ENCODE measurements at places on chromosomes 4 and X.

- DNase-seq, result no peak
Measured at GRCh38 chr4:37317104-37317643, 72.6 kb downstream of the NWD2 start.

GRCh38 chr4:1540601-1541375 is 134.5 kb upstream of the NKX1-1 start:
- DNase-seq, result no peak

GRCh38 chr4:72900952-72901351 is 168.6 kb downstream of the COX18 start:
- DNase-seq, result no peak

- DNase-seq, result no peak
Measured at GRCh38 chr4:19577097-19577496, 674.6 kb upstream of the SLIT2 start.

GRCh38 chr4:2076908-2077536 is 17.9 kb downstream of the NAT8L start:
- DNase-seq, result no peak

- no peak for DNase-seq
Measured at GRCh38 chrX:149837639-149838038, 43.3 kb upstream of the MAGEA8 start.

- DNase-seq, result no peak
Measured at GRCh38 chrX:16785247-16786138, 773 bp upstream of the TXLNG start.

- peak; percentile 30 for DNase-seq
Measured at GRCh38 chr4:56668267-56668666, 12.8 kb downstream of the HOPX start.

- DNase-seq, result no peak
Measured at GRCh38 chrX:123854329-123854728, 5.5 kb upstream of the XIAP start.

- DNase-seq, result no peak
Measured at GRCh38 chrX:10233173-10233572, 76.4 kb downstream of the CLCN4 start.

- no peak for DNase-seq
Measured at GRCh38 chr4:25178838-25179261, 18.6 kb upstream of the SEPSECS start.

DNA sequence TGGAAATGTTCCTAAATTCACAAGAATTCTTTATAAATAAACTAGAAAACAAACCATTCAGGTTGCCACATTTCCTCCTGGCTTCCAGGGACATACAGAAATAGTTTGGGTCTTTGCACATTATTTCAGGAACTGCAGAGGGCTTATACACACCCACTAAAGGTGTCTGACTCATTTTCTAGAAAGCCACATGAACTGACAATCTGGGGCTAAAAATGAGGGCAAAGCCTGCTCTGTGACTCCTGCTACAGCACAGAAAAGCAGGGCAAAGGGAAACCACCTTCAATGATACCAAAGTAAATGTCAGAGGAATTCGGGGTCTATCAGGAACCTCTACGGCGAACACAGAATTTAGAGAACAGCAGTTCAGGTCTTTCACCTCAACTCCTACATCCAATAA is 112.2 kb upstream of the MAP3K15 start:
- DNase-seq, result no peak

GRCh38 chr4:8055206-8055605 is 103.4 kb downstream of the ABLIM2 start:
- DNase-seq, result no peak

GRCh38 chrX:142680038-142680437 is 345.7 kb upstream of the SPANXN4 start:
- DNase-seq, result no peak

DNA sequence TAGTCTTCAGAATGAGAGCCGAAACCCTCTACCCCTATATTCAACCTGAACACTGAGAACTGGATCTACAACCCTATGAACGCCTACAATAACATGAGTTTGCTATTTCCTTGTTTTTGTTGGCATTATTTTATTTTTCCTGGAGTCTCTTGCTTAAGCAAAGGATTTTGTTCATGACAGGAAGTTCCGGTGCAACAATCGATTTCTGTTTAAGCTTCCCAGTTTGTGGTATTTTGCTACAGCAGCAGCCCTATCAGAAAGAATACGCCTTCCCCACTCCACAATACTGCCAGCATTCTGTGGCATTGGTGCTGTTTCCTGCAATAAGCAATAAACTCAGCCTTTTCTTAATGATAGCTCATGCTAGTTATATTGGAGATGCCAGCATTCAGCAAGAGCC is 60.9 kb downstream of the NPY5R start:
- no peak for DNase-seq

DNA sequence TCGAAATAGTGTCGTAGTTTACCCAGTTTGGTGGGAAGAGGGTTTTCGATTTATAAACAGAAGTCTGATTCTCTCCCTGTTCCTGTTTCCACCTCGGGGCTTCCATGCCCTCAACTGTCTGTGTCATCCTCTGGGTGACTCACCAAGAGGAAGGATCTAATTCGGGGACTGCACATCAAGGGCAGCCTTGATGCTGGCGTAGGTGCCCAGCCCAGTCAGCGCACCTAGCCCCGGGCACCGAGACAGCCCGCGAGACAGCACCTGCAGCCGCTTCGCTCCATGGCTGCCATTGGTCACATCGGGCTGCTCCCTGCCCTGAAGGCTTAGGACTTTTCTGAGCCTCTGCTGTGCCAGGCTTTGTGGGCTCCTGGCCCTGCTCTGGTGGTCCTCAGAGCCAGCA is 7.7 kb downstream of the ABCD1 start:
- DNase-seq, result no peak

- no peak for DNase-seq
Measured at GRCh38 chr4:13640149-13640940, 12.8 kb upstream of the BOD1L1 start.

DNA sequence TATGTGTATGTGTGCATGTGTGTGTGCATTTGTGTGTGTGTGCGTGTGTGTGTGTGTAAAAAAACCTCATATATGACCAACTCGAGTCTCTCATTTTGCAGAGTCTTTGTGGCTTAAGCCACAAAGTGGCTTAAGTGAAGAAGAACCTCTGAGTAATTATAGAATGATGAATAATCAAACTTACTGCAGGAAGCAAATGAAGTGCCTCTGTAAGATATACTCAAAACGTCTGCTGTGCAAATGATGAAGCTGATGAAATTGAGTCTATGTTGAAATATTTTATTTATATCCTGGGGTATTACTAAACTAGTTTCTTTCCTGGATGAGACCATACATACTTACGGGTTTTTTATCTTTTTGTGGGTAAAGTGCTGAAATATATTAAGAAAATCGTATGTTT is 1198.7 kb downstream of the PCDH7 start:
- no peak for DNase-seq

DNA sequence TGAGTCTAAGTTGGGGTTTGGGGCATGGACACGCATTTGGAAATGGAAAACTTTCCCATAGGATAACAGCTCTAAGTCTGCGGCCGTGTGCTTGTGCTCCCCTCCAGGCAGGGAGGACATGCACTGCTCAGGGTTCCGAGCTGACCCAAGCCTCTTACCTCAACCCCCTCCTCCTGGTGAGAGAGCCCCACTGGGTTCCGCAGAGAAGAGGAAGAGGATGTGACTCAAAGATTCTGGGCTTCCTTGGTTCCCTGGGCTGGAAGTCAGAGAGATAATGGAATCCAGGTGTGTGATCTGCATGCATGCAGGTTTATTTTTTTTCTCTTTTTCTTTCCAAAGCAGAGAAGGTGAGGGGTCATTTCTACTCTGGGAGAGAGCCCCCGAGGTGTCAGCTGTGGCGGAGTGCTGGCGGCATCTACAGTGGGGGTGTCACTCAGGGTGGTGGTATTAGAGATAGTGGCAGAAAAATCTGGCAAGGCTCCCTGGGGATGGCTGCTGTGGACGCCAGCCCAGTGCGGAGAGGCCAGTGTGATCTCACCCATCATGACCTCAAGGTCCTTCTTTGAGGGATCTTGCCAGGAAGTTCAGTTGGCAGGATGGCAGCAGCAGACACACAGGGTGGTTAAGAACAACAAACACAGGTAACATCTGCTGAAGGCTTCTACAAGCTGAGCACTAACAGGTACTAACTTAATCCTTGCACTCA is 168.7 kb upstream of the HAND2 start:
- DNase-seq, result no peak

- no peak for DNase-seq
Measured at GRCh38 chr4:44194365-44194764, 254.2 kb downstream of the KCTD8 start.

GRCh38 chrX:80879143-80879542 is 69.5 kb upstream of the BRWD3 start:
- no peak for DNase-seq

DNA sequence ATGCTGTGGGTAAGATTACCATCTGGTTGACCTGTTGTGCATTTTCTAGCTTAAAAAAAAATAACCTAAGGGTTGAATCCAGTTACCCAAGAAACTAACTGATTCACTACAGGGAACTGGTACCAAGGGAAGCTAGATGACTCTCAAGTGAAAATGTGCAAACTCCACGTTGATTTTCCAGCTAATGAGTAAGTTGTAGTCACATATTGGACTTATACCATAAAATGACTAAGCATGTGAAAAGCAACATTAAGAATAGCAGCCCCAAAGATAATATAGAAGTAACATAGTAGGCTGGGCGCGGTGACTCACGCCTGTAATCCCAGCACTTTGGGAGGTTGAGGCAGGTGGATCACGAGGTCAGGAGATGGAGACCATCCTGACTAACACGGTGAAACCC is 270.9 kb downstream of the SPRY1 start:
- DNase-seq, result no peak

GRCh38 chr4:106325800-106326199 is 9.4 kb downstream of the AIMP1 start:
- no peak for DNase-seq

GRCh38 chr4:46277165-46277951 is 112.6 kb downstream of the GABRA2 start:
- DNase-seq, result no peak

DNA sequence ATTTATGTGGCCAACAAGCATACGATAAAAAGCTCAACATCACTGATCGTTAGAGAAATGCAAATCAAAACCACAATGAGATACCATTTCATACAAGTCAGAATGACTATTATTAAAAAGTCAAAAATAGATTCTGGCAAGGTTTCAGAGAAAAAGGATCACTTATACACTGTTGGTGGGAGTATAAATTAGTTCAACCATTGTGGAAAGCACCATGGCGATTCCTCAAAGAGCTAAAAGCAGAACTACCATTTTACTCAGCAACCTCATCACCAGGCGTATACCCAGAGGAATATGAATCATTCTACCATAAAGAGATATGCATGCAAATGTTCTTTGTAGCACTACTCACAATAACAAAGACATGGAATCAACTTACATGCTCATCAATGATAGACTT is 478.7 kb upstream of the GALNTL6 start:
- DNase-seq, result no peak

DNA sequence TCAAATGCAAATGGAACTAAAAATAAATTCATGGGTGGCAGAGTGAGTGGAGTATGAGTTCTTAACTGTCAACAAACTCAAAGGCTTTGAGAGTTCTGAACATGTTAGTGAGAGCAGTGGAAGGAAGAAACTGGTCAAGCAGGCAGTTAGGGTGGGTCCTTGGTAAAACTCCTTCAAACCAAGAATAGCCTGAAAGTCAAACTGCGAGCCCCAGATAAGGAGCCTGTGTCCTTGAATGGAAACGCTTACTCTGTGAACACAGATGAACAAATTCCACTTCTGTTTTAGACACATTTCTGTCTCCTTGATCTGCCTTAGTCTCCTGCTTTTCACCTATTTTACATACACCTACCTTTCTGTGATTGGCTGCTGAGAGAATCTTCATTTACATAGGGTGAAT is 129.4 kb upstream of the PCDH18 start:
- no peak for DNase-seq

DNA sequence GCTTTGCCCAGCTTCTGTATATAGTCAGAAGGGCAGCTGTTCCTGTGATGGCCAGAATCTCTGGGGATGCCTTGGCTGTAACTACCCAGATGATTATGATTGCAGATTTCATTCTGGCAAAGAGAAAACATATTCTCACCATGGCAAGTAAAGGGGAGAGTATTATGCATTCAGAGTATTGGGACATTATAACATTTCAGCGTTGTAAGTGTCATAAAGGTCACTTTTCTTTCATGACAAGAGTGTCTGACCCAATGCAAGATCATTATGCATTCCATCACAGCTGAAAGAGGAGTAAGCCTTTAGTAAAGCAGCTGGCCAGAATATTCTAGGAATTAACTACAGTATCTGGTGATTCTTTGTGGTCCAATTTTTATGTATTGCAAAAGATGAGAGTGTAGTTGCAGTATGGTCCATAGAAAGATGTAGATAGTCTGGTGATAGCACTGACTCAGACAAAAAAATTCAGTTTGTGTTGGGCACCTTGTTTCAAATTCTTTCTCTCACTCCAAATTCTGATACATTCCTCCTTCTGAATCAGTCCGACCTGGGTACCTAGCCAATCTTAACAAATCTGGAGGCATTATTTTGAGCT is 2366.3 kb downstream of the PCDH7 start:
- no peak for DNase-seq

GRCh38 chr4:182185491-182185890 is 57.7 kb upstream of the TENM3 start:
- no peak for DNase-seq

- DNase-seq, result no peak
Measured at GRCh38 chr4:74475091-74475800, 30.3 kb downstream of the AREG start.

GRCh38 chrX:63958134-63958865 is 173.3 kb upstream of the ARHGEF9 start:
- no peak for DNase-seq

- no peak for DNase-seq
Measured at GRCh38 chr4:10866666-10867065, 182.1 kb upstream of the CLNK start.

- no peak for DNase-seq
Measured at GRCh38 chr4:6134612-6135220, 65.6 kb downstream of the JAKMIP1 start.

DNA sequence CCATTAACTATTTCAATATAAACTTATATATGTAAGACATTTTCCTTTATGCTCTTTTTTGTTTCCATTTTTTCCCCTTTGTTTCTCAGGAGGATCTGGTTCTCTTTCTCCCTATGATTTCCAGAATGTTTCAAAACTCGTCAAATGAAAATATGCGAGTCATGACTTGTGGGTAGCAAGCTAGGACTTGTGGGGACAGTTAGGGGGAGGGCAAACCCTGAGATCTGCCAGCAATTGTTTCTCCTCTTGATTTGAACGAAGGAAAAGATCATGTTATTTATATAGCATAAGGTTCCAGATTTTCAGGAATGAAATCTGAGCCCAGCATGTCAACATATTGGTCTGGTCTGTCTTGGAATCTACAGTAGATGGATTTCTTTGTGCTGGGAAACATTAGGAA is 28.9 kb upstream of the GPC4 start:
- no peak for DNase-seq

GRCh38 chr4:4758681-4759080 is 100.8 kb upstream of the MSX1 start:
- no peak for DNase-seq

GRCh38 chrX:78839711-78840110 is 92.2 kb downstream of the LPAR4 start:
- DNase-seq, result no peak

- DNase-seq, result no peak
Measured at GRCh38 chr4:181161669-181162068, 1081.5 kb upstream of the TENM3 start.
